ENCODE measurements at places on chromosomes 6 and 20.

- no peak for DNase-seq
These were observed 70.6 kb upstream of the F13A1 start for GRCh38 chr6:6390849-6391602.

- DNase-seq = no peak
These were observed 9.0 kb downstream of the POLH start for GRCh38 chr6:43584892-43585570.

DNA sequence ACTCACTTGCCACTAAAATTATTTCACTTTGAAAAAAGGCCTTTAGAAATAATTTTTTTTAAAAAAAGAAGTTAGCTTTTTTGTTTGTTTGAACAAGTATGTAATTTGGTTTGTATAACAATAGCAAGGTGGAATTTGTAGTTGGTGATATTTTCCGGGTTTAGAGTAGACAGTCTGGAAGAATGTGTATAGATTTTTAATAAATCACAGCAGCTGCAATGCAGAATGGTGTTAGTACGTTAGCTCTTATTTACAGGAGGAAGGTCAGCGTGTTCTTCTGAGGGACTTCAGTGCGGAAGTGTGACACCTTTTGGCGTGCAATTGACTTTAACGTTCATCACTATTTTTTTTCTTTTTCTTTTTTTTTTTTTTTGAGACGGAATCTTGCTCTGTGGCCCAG is 115.4 kb downstream of the PLEKHG1 start:
- no peak for DNase-seq

GRCh38 chr6:134007077-134007476 is 45.3 kb downstream of the SLC2A12 start:
- DNase-seq = no peak

DNA sequence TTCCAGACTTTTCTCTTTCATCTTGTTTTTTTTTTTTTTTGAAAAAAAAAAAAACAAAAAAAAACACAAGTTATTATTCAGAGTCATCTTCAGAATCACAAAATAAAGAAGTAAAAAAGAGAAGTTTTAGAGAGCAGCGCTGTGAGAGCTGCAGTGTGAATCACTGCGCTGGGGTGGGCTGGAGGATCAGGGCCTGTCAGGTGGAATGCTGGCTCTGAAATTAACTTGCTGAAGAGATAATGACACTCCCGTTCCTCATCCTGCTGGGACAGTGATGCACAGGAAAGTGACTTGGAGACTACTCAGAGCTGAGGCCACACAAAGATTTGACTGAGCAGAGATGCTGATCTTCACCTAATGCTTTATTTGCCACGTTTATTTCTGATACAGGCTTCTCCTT is 42.7 kb upstream of the CLDN20 start:
- DNase-seq = no peak

DNA sequence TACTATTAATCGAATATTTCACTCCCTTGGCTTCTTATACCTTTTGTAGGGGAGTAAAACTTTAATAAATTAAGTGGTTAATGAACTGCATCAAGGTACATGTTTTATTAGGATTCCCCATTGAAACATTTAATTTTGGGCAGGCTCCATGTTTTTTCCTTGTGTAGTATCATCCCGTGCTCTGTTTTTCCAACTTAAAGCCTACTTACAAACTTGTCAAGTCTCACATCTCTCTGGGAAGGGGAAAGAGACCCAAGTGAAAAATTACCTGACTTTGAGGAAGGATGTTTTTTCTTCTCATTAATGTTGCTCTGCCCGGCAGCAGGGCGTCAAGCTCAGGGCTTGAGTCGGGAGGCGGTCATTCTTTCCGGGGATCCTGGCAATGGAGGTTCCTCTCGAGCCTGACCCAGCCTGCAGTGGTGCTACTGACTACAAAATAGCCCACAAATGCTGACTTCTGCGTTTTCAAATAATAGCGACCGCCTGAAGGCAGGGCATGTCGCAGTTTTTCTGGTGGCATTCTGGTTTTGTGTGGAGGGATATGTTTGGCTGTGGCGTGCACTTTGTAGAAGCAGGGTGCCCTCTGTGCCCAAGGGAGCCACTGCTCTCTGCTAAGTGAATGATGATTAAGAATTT is 2.4 kb downstream of the DSP start:
- DNase-seq = no peak

DNA sequence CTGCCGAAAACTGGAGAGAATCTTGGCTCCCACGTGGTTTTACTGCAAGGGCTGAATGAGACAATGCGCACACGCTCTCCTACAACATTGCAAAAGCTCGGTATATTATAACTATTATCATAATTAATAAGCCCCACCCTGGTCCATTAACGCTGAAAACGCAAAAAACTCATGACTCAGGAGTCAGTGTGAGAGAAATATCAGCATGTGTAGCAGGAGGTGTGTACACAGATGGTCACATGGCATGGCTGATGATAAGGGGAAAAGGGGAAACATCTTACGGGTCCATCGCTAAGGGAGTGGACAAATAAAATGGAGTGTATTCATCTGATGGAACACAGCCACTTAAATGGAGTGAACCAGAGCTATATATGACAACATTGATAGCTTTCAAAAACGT is 29.2 kb downstream of the CDH22 start:
- no peak for DNase-seq

DNA sequence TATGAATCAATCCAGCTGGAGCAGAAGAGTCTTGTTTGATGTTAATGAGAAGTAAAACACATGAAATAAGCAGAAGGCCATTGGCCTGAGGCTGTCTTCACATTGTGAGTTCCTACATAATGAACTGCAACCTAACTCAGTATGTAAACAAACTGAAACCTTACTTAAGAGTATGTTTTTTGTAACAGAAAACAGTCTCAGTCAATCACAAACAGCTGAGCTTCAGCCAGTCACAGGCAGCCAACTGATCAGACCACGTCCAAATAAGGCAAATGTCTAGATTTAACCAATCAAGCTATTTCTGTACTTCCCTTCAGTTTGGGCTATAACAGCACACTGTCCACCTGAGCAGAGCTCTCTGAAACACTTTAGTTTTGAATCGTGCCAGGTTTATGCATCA is 234.7 kb downstream of the TRDN start:
- DNase-seq = no peak

DNA sequence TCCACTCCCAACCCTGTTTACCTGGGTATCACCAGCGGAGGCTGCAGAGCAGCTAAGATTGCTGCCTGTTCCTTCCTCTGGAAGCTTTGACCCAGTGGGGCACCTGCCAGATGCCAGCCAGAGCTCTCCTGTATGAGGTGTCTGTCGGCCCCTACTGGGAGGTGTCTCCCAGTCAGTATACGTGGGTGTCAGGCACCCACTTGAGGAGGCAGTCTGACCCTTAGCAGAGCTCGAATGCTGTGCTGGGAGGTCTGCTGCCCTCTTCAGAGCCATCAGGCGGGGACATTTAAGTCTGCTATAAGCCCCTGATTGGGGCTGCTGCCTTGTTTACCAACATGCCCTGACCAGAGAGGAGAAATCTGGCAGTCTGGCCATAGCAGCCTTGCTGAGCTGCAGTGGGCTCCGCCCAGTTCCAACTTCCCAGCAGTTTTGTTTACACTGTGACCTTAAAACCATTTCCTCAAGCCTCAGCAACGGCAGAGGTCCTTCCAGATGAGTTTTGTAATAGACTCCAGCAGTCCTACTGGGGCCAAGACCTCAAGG is 2.8 kb downstream of the RAET1E start:
- no peak for DNase-seq

GRCh38 chr6:71246596-71246995 is 42.0 kb upstream of the OGFRL1 start:
- DNase-seq = no peak

GRCh38 chr6:123629258-123629941 is 7.3 kb downstream of the TRDN start:
- DNase-seq = no peak

DNA sequence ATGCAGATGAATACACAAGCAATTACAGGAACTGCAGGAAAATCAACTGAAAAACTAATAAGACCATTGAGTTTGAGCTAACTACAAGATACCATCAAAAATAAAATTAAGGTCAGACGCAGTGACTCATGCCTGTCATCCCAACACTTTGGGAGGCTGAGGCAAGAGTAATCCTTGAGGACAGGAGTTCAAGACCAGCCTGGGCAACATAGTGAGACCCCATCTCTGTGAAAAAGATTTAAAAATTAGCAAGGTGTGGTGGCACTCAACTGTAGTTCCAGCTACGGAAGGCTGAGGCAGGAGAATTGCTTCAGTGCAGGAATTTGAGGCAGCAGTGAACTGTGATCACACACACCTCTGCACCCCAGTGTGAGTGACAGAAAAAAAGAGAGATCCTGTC is 419.9 kb upstream of the SOX4 start:
- no peak for DNase-seq

DNA sequence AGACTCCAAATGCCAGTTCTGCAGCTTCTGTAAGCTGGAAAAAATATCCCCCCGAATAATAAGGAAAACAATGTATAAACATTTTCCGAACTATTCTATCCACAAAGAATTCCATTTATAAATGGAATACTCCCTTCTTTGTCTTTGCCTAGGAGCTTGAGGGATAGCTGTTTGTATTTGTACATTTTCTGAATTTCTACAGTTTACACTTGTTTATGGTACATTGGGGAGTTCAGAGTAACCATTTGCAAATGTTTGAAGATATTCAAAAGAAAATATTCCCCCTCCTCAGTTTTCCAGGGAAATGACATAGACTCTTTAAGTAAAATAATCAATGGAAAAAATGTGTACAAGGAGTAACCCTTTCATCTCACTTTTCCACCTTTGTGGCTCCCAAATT is 149.6 kb downstream of the SOBP start:
- DNase-seq = no peak

- no peak for DNase-seq
These were observed 134.2 kb downstream of the MRPL14 start for GRCh38 chr6:43992783-43993644.

- no peak for DNase-seq
These were observed 388.4 kb upstream of the JARID2 start for GRCh38 chr6:14857501-14857900.

- no peak for DNase-seq
These were observed 114.8 kb upstream of the CD93 start for GRCh38 chr20:23200914-23201313.

GRCh38 chr20:33337531-33338165 is 54.6 kb downstream of the BPIFB1 start:
- DNase-seq = no peak

GRCh38 chr6:136927292-136927691 is 5.2 kb downstream of the SLC35D3 start:
- no peak for DNase-seq

- DNase-seq = no peak
These were observed 229.5 kb downstream of the UBE3D start for GRCh38 chr6:82836022-82836575.

- no peak for DNase-seq
These were observed 80.9 kb downstream of the SESN1 start for GRCh38 chr6:109013656-109014305.

DNA sequence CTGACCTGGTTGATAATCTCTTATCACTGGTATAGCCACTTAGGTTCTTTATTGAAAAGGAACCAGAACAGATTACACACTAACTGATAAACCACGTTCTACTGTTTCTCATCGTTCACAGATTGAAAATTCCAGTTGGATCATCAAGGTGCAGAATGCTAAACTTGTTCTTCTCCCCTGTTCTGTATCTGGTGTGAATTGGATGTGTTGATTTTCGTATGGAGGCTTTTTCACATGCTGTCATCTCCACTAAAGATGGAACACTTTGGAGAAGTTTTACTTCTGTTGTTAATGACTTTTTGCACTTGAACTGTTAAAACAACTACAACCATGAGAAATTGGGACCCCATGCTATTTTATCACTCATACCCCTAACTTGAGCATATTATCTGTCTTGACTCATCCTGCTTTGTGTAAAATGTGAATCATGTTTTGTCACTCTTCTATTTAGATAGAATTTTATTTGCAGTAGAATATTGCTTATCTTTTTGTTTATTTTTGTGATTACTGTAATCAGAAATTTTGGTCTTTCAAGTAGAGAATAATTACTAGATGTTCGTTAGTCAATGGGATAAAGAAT is 17.5 kb downstream of the VAPB start:
- no peak for DNase-seq

- DNase-seq = no peak
These were observed 244.6 kb upstream of the FOXQ1 start for GRCh38 chr6:1067346-1067745.

GRCh38 chr6:119346936-119347335 is 2.6 kb downstream of the MAN1A1 start:
- no peak for DNase-seq

GRCh38 chr6:43667245-43668150 is 20.1 kb downstream of the MRPS18A start:
- DNase-seq = no peak

DNA sequence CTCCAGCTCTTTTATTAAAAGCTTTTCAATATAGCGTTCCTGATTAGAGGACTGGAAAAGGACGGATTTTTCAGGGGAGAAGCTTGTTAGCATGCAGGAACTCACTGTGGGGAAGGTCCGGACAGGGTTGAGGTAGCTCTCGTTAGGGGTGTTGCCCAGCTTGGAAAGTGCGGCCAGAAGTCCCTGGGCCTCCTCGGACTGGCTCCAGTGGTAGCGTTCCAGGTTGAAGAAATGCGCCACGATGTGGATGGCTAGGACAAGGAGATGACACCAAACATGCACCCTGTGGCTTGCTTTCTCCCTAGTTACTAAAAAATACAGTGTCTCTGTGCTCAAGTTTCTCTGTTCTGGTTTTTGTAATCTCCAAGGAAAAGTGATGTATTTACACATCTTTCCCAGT is 12.5 kb downstream of the NOX3 start:
- DNase-seq = no peak

DNA sequence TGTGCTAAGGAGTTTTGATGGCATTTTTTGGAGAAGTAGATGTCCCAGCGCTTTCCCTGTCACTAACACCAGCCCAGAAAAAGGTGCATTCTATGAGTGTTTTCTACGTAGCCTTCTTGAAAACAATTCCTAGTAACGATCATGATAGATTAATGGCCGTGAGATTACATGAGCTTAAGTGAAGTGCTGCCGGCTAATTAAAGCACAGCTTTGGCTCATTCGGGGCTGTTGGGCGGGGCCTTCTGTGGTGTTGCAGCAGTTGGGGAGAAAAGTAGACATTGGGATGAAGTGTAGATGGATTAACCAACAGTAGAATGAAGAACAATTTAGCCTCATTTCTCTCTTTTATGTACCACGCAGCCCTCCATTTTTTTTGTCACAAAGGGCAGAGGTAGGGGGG is 20.8 kb upstream of the TRAF3IP2 start:
- DNase-seq = no peak

GRCh38 chr6:126204126-126204525 is 135.8 kb upstream of the CENPW start:
- DNase-seq = no peak

- no peak for DNase-seq
These were observed 193.5 kb upstream of the LRFN2 start for GRCh38 chr6:40780637-40781036.

GRCh38 chr6:13075141-13075845 is 253.0 kb downstream of the TBC1D7 start:
- no peak for DNase-seq

- DNase-seq = no peak
These were observed 85.3 kb downstream of the CD164 start for GRCh38 chr6:109296971-109297372.

All from GF-D8 (cell line).